Karpas-422 (cell line): ENCODE measurements at places on chromosomes 7 and 10. TPM values are rescaled to one million over a fixed set of nuclear protein-coding genes. Genes with fewer than 3 reads are reported as not detected.

GRCh38 chr7:149050941-149051340, 22.6 kb upstream of the PDIA4 start:
- DNase-seq, result peak; percentile 24

GRCh38 chr10:84008878-84009277, 130.4 kb upstream of the GHITM start:
- peak; percentile 68 for DNase-seq

- no peak for DNase-seq
Measured at GRCh38 chr10:34001087-34001580, 666.7 kb upstream of the NRP1 start.

DNA sequence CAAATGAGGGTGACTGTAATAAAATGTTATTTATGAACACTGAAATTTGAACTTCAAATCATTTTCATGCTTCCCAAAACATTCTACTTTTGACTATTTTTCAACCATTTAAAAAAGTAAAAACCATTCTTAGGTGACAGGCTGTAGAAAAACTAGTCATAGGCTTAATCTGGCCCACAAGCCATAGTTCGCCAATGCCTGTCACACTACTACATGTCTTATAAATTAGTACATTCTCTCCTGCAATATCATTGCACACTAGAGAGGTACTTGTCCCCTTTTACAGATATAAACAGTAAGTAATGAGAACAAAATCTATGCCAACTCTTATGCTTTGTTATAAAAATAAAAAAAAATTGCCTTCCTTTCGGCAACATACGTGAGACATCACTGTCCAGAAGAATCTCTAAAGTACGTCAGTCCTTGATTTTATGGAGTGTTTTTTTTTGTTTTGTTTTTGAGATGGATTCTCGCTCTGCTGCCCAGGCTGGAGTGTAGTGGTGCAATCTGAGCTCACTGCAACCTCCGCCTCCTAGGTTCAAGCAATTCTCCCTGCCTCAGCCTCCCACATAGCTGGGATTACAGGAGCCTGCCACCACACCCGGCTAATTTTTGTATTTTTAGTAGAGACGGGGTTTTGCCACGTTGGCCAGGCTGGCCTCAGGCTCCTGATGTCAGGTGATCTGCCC, 23.2 kb downstream of the UPF2 start:
- no peak for DNase-seq

- peak; percentile 62 for DNase-seq
Measured at GRCh38 chr7:30671793-30672465, 10.3 kb downstream of the CRHR2 start.

GRCh38 chr7:55651057-55651456, 78.8 kb upstream of the VOPP1 start:
- no peak for DNase-seq

GRCh38 chr7:121574109-121574508, 178.0 kb upstream of the FAM3C start:
- DNase-seq, result no peak

DNA sequence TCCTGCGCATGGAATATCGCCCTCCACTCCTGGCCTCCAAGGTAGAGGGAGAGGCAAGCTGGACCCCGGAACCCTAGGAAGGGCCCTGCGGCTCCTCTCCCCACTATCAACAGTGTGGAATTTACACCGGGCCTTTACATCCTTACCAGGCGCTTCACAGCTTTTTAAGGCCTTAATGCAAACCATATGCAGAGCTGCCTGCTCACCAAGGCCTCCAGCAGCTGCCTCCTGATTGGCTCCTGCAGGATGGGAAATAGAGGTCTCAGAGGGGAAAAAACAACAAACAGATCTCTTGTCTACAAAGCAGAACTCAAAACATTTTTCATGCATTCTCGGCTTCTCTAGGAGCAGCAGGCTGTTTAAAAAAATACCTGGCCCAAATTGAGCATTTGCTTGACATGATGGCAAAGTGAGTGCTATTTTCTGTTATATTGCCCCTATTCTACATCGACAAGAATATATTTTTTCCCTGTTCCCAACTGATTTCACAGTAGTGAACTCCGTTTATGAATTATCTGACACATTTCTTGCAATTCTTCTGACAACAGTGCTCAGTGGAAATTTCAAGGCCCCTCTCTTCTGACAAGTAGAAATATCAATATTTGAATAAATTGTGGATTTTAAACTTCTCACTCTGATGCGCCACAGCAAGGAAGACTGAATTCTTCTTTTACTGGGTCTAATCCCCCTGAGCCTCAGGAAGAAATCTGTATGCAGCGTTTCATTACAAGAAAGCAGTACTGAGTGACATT, 51.7 kb downstream of the EBF3 start:
- no peak for DNase-seq

- DNase-seq, result no peak
Measured at GRCh38 chr7:31788445-31788844, 101.4 kb downstream of the PPP1R17 start.

GRCh38 chr10:51585742-51586141, 113.7 kb downstream of the CSTF2T start:
- no peak for DNase-seq

GRCh38 chr10:17231788-17232187, 3.7 kb downstream of the VIM start:
- DNase-seq, result no peak

DNA sequence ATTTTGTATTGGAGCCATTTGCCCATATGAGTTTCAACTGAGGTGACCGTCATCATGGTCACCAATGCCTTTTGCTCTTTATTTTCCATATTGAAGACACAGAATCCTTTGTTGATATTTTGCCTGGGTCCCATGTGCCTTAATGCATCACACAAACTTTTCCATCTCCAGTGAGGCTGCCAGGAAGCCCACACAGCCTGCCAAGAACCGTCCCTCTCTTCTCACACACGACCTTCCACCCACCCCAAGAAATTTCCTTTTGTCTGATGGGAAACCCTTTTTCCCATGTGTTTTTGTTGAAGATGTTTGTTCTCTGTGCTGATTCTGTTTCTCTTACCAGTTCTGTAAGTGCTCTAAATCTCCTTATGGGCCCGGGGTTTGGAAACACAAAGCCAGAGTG, 168.9 kb downstream of the CSTF2T start:
- DNase-seq, result no peak

DNA sequence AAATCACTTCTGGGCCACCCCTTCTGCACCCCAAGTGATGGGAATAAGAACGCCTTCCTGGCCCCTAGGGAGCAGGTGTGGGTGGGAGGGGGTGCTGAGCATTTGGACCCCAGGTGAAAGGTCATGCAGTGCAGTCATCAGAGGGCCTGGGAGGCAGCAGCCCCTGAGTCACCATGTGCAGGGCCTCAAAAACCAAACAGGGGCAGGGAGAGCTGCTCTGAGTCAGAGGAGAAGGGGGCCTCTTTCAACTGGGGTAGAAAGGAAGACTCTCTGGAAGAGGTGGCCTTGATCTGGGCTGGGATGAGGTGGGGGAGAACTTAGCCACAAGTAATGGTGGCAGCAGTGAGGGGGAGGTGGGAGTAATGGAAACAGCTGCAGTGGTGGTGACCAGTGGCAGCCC, 164.3 kb downstream of the BUB3 start:
- no peak for DNase-seq

GRCh38 chr7:24660546-24660945, 87.3 kb downstream of the PALS2 start:
- no peak for DNase-seq

- DNase-seq, result no peak
Measured at GRCh38 chr7:132061937-132062336, 505.5 kb upstream of the PODXL start.

GRCh38 chr10:24854256-24854655, 98.2 kb downstream of the PRTFDC1 start:
- no peak for DNase-seq

DNA sequence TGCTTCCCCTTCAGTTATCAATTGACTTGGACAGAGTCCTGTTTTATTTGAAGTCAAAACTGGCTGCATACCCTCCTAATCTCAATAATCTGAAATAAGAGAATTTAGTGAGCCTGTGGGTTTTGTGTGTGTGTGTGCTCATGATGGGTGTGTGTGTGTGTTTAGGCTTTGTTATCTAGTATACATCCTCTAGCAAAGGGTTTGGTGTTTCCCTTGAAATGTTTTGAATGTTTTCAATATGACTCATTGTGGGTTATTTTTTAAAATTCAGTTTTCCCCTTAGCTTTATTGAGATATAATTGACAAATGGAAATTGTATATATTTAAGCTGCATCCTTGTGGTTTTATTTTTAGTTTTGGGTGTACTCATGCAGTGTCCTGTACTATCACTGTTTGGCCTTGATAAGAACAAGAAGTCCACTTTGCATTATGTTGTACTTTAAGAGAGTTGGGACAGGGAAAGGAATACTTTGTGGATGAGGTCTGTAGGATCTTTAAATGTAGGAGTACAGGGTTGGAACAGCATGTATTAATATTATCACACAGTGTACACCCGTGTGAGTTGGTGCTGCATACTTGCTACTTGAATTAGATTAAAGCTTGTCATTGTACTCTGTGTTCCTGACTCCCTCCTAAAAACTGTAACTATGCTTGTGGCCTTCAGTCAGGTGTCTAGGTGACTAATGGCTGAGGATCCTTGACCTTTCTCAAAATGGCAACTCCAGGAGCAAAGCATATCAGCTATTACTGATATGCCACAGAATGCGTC, 58.3 kb downstream of the VCL start:
- no peak for DNase-seq

- no peak for DNase-seq
Measured at GRCh38 chr10:108471420-108471819, 1306.9 kb upstream of the SORCS1 start.

DNA sequence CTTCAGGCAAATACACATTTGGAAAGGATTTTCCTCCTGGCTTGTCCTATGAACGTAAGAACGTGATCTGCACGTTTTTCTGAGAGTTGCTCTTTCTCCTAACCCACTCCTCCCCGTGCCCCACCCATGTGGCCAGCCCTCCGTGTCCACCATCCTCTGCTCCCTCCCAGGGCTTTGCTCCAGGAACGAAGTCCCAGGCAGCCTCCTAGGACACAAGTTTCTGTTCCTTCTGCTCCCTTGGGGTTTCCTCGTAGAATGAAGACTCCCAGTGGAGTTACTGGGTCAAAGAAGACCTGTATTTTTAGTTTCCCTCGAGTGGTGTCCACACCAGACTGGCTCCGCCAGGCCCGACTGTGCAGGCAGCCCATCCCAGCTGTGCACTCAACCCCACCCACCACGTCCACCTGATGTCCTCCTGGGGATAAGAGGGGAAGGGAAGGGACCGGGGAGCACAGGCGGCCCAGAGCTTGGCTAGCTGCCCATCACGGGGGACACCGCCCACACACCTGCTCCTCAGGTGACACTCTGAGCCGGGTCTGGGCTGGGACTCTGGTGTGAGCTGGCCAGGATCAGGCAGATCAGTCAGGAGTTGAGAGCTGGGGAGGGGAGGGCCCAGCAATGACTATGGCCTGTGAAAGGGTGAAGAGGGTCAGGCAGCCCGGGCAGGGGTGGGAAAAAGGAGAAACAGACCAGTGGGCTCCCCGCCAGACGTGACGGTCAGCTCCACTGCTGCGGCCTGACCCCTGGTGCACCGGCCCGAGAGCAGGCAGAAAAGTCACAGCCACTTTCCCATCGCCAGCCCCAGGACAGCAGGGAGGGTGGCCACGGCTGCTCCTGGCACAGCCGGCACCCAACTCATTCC, 54.3 kb upstream of the PPP2R2D start:
- no peak for DNase-seq

DNA sequence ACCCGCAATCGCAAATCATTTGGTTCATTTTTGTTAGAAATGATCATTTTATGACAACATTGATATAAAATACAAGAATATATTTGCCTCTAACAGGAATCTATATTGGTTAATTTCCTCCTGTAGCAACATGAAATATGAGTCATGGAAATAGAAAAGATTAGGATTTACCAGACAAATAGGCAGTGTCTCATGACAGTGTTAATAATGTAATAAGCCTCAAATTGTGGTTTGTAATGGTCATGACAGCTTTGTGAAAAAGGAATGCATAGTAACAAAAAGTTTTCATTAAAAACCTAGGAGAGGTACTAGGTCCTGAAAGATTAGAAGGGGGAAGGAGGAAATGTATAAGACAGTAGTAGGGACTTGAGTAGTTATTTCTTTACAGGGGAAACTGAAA, 7.9 kb upstream of the SLK start:
- DNase-seq, result no peak

DNA sequence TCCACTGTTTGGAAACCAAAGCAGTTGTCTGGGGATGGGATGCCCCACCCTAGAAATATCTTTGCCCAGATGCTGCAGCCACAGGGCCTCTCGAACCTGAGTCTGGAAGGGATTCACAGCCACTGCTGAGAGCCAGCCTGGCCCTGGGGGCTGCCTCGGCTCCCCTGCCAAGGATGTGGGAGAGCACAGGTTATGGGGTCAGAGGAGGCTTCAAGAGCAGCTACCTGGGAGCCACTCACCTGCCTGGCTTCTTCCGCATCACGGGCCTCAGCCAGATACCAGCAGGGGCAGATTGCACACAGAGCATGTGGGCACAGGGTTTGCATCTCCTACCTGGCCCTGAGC, 5.4 kb upstream of the PWWP2B start:
- no peak for DNase-seq

- DNase-seq, result no peak
Measured at GRCh38 chr7:14999331-14999730, 96.8 kb upstream of the DGKB start.

- DNase-seq, result no peak
Measured at GRCh38 chr7:1330801-1331425, 98.2 kb downstream of the UNCX start.

DNA sequence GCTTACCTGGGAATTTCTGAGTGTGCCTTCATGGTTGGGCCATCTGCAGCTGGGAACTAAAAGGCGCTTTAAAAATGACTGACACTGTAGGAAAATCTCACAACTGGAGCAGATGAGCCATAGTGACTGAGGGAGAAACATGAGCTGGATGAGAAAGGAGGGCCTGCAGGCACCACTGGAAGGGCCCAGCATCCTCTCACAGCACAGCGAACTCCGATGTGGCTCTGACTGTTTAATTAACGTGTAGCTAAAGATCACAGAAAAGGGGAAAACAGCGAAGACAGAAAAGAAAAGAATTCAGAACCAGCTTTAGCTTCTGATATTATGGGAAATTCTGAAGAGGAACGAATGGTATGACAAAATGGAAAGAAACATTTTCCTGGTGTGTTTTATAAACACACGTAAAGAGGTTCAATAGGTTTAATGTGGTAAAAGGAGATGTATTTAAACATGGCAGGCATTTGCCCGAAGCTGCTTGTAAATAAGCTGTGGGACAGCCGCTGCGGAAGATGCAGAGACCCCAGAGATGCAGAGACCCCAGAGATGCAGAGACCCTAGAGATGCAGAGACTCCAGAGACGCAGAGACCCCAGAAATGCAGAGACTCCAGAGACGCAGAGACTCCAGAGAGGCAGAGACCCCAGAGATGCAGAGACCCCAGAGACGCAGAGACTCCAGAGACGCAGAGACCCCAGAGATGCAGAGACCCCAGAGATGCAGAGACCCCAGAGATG, 534.3 kb downstream of the PTPRN2 start:
- DNase-seq, result no peak

PGAM2 gene
- 1.9 TPM in 1 of 2 replicates, not detected in the other for total RNA-seq

IFIT1B gene
- total RNA-seq, result 0.78 TPM in 1 of 2 replicates, not detected in the other

ENTPD7 gene
- 4.9 TPM in 2 replicates for total RNA-seq

KLF14 gene
- not detected in 2 replicates for total RNA-seq

COPG2 gene
- 23.5 and 36.0 TPM in 2 replicates for total RNA-seq

GSTK1 gene
- total RNA-seq, result 156 and 174 TPM in 2 replicates

ANKRD30A gene
- total RNA-seq, result not detected in 2 replicates

NRCAM gene
- total RNA-seq, result 0.18 TPM in 1 of 2 replicates, not detected in the other

PAPOLB gene
- total RNA-seq, result not detected in 2 replicates

PPP1R17 gene
- 0.22 and 7.9 TPM in 2 replicates for total RNA-seq

NEBL gene
- total RNA-seq, result not detected in 2 replicates

SLC26A5 gene
- not detected in 2 replicates for total RNA-seq

CHST15 gene
- total RNA-seq, result 0.07 TPM in 1 of 2 replicates, not detected in the other

TRPV6 gene
- 0.07 TPM in 1 of 2 replicates, not detected in the other for total RNA-seq

DNAH11 gene
- total RNA-seq, result 0.04 TPM in 1 of 2 replicates, not detected in the other

RAB19 gene
- total RNA-seq, result not detected in 2 replicates

PIK3AP1 gene
- total RNA-seq, result 131 and 162 TPM in 2 replicates

ACTL6B gene
- not detected in 2 replicates for total RNA-seq

TSPAN33 gene
- 11.1 and 21.8 TPM in 2 replicates for total RNA-seq
